ENCODE measurements at places on chromosomes 7 and 10.
A peak's percentile ranks its signal among the peaks of the same experiment; 100 is the strongest.

GRCh38 chr10:47334466-47335295 is 12.4 kb downstream of the GDF2 start:
- peak; percentile 19 for DNase-seq

DNA sequence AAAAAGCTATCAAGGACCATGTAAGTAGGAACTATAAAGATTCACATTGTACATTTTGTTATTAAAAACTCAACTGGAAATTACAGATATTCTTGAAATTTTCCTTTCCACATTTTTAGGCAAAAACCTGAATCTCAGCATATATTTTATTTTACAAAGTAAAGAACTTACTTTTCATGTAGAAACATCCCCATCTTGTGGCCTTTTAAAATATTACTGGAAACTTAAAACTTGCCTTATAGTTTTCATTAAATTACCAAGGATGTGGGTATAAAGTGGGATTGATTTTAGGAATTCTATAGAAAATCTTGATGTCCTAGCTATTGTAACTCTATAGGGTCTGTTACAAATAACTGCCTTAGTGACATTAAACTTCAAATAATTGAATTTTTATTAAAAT is 10.6 kb downstream of the DBF4 start:
- DNase-seq = no peak

GRCh38 chr10:120453886-120454285 is 3.1 kb upstream of the PLPP4 start:
- DNase-seq = no peak

GRCh38 chr10:126263006-126263676 is 125.1 kb downstream of the ADAM12 start:
- DNase-seq = no peak

GRCh38 chr7:6637544-6638229 is 569 bp downstream of the ZNF316 start:
- DNase-seq = peak; percentile 84

DNA sequence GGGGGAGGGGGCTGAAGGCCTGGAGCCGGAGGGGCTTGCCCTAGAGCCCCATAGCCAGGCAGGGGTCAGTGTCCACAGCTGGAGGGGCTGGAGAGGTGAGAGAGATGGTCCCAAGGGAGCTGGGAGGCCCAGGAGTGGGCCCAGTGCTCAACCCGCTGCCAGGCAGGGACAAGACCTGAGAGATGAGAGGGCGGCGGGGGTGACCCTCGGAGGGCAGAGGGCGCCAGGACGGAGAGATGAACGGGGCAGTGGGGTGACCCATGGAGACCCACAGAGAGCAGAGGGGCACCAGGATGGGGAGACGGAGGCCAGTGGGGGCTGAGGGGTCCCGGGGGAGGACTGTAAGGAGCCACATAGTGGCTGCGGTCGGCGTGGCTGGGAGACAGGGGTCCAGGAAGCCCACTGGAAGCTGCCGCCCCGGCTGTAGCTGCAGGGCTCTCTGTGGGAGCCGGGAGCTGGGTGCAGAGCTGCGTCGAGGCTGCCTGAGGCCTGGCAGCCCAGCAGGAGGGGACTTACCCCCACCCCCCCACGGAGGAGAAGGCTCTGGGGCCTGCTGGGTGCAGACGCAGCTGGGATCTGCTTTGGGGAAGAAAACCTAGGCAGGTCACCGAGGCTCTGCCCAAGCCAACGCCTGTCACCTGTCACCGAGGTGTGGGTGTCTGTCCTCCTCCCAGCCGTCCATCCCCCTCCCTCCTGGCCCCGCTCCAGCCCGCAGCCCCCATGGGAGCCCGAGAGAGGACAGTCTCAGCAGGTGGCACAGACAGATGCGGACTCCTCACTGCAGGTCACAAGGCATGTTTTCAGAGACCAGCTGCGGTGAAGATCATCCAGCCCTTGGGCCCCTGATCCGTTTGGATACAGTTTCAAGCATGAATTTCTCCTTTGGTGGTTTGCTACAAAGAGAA is 25.1 kb downstream of the PWWP2B start:
- DNase-seq = no peak

DNA sequence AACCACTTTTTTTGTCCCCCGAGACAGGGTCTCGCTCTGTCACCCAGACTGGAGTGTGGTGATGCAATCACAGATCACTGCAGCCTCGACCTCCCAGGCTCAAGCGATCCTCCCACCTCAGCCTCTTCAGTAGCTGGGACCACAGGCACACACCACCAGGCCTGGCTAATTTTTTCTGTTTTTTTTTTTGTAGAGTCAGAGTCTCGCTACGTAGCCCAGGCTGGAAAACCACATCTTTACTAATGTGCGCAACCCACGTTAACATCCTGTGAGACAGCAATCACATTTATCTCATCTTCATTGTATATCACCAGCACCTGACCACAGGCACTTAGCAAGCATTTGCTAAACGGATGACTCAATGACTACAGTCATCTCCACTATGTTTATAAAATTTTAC is 77.8 kb upstream of the ATP6V0A4 start:
- DNase-seq = peak; percentile 79

DNA sequence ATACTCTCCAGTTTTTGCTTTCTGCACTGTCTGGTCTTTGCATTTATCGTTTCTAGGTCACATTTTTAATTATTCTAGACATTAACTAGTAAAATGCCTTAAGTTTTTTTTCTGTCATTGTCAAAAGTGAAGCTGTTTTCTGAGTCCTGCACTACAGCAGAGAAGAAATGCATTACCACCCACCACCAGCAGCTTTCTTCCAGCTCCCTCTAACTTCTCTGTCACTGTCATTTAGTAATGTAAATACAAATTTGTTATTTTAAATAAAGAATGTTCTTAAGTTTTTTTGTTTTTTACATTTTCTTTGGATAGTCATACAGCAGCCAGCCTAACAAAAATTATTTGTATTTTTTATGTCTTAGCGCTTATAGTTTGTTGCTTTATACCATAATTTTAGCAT is 18.8 kb downstream of the PTPRZ1 start:
- no peak for DNase-seq

- no peak for DNase-seq
These were observed 886.8 kb downstream of the LRMDA start for GRCh38 chr10:76318211-76318610.

DNA sequence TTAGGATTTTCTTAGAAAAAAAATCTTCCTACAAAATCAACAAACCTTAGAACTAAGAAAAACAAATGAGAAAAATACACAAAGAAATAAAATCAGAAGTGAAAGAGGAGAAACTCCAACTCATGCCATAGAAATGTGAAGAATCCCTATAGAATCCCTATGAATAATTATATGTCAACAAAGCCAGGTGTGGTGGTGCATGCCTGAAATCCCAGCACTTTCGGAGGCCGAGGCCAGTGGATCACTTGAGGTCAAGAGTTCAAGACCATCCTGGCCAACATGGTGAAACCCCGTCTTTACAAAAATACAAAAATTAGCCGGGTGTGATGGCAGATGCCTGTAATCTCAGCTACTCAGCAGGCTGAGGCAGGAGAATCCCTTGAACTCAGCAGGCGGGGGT is 27.1 kb downstream of the ACSM6 start:
- DNase-seq = no peak
